ENCODE measurements at places on chromosomes 4 and X.

GRCh38 chr4:3673176-3673575 lies 93.0 kb upstream of the ADRA2C start:
- DNase-seq: no peak

- DNase-seq: no peak
These were observed 68.8 kb downstream of the PCDH18 start for GRCh38 chr4:137463377-137464003.

GRCh38 chr4:184762100-184762499 lies 28.2 kb upstream of the CENPU start:
- no peak for DNase-seq

GRCh38 chrX:45807572-45808425 lies 607.1 kb upstream of the DIPK2B start:
- DNase-seq: no peak

DNA sequence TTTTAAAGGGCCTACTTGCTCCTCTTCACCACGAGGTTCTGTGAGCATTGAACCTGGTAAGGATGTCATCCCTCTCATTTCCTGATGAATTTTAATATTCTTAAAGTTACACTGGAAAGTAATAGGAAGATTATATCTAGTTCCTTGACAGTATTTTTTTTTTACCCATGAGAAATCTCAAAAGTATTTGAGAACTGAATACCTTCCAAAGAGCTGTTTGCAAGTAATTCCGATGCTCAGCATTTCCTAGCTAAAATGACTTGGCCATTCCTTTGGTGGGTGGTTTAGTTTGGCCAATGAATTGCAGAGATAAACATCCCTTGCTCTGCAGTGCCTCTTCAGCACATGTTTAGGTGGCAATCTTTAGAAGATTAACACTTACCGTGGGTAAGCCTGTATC lies 110.2 kb upstream of the WDR1 start:
- no peak for DNase-seq

- DNase-seq: no peak
These were observed 35.3 kb downstream of the CXCL1 start for GRCh38 chr4:73904491-73904890.

DNA sequence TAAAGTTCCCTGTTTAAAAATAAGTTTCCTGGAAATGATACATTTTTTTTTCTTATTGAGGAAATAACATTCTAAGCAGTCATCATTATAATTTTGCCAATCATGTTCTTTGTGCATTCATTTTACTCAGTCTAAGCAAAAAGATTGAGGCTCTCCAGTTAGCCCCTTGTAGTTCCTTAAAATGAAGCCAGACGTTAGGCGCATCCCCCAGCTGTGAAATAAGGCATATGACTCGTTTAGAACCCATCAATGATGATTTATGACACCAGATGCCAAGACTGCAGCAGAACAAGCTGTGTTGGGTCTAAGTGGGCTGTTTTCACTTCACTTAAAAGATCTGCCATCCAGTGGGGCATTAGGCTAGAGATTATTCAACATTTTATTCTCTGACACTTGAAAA lies 17.0 kb downstream of the PDGFC start:
- no peak for DNase-seq

- DNase-seq: no peak
These were observed 129.7 kb downstream of the CFAP299 start for GRCh38 chr4:80465238-80465637.

GRCh38 chr4:161005746-161006145 lies 1158.1 kb downstream of the FSTL5 start:
- DNase-seq: no peak

DNA sequence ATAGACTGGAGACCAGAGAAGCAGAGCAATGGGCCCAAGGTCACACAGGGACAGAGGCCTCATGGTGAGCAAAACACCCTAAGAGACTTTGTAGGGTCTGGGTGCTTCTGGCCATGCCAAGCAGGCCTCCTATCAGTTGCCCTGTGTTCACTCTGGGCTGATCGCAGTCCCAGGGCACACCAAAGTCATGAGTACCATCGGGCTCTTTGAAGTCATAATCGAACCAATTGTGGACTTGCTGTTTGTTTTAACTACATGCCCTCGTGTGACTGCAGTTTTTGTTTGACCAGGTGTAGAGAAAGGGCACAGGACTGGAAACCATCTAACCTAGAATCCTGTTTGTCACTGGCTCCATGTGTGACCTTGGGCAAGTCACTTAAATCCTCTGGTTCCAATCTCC lies 172.5 kb upstream of the CPEB2 start:
- DNase-seq: no peak

- no peak for DNase-seq
These were observed 991.3 kb downstream of the FSTL5 start for GRCh38 chr4:161172396-161173026.

GRCh38 chr4:38306482-38307071 lies 346.4 kb downstream of the PTTG2 start:
- DNase-seq: no peak

- DNase-seq: no peak
These were observed 168.5 kb downstream of the IL15 start for GRCh38 chr4:141804836-141805235.

DNA sequence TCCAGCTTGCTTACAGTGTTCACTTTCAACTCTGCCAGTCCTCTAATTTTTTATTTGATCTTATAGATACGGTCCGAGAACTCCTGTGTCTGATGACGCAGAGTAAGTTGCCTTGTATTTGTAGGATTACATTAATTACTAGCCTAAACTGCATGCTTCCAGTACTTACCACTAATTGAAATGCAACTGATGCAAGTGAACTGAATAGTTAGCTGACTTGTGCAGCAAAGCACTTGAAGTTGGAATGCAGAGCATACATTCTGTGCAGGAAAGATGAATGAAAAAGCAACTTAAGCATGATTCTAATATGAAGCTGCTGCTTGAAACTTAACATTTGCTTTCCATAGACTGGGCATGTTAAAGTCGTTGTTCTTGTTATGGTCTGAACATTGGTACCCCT lies 100.9 kb downstream of the LIMCH1 start:
- no peak for DNase-seq

GRCh38 chr4:185838104-185838452 lies 26.1 kb upstream of the SORBS2 start:
- DNase-seq: no peak

DNA sequence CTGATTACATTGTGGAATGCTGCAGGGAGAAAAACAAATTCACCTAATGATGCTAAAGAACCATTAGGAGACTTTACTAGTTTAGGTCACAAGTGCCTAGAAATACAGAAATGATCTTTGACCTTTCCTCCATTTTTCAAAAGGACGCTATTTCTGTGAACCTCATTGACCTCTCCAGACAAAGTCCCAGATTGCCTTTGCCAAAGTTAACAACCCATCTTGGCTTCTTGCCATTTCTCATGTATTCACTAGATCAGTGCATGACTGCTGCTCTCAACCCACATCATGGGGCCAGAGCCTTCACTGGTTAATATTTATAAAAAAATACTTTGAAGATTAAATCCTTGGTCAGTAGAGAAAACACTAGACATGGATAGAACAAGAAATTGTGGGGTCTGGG lies 19.9 kb upstream of the AR start:
- DNase-seq: no peak

- no peak for DNase-seq
These were observed 52.8 kb downstream of the PPEF2 start for GRCh38 chr4:75849461-75849860.

DNA sequence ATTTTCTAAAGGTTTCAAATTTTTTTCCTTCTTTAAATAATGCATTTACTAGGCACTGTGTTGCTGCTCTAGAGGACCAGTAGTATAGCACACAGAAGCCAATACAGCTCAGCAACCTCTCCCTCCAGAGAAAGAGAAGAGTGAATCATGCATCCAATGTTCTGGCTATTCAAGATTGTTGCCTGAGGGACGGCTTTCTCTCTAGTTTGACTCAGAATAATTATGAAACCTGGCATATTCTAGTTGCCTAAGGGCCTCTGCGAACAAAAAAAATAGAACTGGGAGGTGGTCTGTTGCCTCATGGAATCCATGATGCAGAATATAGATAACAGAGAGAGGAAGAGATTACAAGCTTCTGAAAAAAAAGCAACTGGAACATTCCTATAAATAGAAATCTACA lies 1233.3 kb upstream of the PABPC4L start:
- DNase-seq: no peak

DNA sequence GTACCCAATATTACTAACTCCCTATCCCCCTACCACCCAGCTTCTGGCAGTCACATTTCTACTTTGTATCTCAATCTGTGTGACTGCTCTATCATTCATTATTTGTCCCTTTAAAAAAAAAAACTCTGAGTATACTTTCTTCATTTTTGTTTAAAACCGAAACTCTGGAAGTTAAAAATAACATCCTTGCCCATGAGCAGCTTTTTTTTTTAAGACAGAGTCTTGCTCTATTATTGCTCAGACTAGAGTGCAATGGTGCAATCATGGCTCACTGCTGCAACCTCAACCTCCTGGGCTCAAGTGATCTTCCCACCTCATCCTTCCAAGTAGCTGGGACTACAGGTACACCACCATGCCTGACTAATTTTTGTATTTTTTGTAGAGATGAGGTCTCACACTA lies 15.8 kb downstream of the UBE2K start:
- DNase-seq: no peak

DNA sequence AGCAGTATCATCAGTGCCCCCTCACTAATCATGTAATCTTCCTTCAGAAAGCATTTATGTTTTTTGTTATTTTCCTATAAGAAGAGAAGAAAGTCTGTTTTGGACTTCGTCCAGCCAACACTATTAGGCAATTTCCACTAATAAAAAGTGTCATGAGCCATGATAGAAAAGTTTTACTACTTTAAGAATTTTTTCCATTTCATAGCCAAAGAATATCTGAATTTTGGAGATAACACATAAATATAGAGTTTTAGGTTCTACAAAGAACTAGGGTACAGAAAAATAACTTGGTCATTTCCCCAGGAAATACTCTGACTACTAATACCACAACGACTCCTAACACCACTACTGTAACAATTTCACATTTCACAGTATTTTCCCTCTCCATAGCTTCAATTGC lies 41.8 kb upstream of the VEGFC start:
- no peak for DNase-seq

DNA sequence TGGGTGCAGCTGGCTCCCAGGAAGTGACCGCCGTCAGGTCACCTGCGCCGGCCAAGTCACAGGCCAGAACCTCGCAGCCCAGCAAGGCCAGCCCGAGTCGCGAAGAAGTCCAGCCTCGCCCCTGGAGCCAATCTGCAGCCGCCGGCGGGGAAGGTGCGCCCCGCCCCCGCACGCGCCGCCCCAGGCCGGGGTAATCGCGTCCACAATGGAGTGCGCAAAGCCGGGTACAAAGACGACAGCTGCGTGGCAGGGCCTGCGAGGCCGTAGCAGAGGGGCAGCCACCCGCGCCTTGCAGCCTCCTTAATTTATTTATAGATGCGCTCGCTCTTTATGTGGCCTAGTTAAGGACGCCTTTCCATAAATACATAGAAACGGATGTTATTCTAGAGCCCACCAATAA lies 139.4 kb upstream of the CPEB2 start:
- no peak for DNase-seq

- DNase-seq: no peak
These were observed 6.2 kb downstream of the CCKAR start for GRCh38 chr4:26484032-26484515.

DNA sequence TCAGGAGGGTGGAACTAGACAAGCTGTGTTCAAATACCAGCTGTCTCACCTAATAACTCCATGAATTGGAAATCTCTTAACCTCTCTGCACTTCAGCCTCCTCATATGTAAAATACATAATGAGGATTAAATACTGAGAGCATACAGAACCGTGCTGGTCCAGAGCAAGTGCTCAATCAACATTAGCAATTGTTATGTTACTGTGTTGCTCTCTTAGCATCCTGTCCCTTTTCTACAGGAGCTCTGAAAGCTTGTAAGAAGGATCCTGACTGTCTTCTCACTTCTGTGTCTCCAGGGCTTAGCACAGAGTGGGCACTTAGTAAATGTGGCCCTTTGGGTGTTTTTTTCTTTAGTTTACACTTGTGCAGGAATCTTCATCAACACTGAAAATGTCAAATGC lies 1456.1 kb upstream of the IGFBP7 start:
- DNase-seq: no peak

DNA sequence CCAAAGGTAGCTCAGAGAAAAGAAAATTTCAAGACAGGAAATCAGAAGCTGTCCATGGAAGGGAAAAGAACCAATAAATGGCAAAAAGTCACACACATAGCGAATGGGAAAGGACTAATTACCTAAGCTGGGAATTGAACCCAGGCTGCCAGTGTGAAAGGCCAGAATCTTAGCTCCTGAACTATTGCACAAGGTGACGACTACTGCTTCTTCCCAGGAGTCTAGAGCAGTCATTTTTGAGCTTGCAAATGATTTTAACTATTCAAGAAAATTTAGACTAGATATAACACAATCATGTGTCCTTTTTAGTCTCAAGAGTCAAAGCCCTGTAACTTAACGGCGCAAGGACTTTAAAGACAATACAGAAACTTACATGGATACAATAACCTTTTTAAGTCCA lies 34.1 kb upstream of the ZNF81 start:
- DNase-seq: no peak

- no peak for DNase-seq
These were observed 4.1 kb downstream of the AFF2 start for GRCh38 chrX:148504506-148504905.

DNA sequence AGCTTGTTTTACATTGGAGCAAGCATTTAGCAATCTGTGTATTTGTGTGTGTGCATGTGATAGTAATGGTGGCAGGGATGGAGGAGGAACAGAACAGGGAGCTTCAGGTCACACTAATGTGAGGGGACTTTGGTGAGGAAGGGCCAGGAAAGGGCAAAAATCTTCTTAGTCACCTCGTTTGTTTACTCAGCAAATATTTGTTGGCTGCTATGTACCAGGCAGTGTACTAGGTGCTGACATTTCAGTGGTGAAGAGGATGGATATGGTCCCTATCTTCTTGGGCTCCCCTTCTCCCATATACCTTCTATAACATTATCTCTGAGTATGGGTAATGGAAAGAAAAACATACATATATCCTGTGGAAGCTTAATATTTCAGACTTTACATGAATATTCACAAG lies 48.5 kb upstream of the HDAC8 start:
- no peak for DNase-seq

DNA sequence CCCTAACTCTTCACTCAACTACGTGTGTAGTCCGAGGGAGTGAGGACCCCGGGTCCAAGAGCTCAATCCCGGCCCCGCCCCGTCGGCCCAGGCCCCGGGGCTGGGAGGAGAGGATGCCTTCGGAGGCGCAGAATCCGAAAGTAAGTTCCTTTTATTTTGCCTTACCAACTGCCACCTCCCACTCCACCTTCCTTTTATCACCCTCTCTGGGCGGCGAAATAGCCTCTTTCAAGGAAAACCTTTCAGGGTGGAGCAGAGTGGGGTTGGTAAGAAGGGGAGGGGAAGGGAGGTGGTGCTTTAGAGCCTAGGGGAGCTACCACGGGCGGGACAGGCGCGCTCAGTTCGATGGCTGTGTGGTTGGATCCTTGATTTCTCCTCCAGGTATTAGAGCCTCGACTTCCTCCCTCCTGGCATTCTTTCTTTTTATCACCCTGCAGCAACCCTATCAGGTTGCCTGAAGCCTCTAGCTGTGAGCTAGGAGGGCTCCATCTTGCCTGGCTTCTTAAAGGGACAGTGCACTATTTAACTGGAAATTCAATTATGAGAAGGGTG lies 191.2 kb downstream of the RRAGB start:
- DNase-seq: no peak

GRCh38 chr4:38149997-38150671 lies 189.9 kb downstream of the PTTG2 start:
- DNase-seq: no peak
